ENCODE measurements at places on chromosomes 4 and X.

GRCh38 chr4:138049355-138049754 is 192.8 kb downstream of the SLC7A11 start:
- no peak for DNase-seq

DNA sequence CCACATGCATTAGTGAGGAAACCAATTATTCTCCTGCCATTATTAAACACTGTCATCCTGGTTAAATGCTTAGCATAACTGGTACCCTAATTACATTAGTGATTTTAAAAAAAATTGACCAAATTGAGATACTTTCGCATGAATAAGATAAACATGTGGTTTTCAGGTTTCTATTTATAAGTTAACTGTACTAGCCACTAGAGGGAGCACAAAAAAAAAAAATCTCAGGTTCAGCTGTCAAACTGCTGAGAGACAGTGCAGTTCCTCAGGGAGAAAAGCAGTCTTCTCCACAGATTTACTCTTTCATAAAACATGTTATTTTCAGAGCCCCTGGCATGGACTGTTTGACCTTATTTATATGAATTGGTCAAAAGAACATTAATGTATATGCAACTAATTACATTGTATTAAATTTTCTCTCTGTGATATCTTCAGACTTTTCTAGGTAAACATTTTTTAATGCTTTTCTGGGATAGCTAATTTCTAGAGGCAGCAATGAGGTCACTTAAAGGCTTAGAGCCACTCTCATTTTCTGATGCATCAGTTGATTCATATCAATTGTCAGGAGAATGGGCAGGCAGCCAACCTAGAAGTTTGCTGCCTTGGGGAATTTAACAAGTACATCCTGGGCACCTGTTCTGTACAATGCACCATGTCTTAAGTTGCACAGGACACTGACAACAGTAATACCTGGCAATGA is 167.5 kb downstream of the CDS1 start:
- DNase-seq, result peak; percentile 52

- DNase-seq, result no peak
Measured at GRCh38 chrX:20140420-20140819, 1.2 kb downstream of the EIF1AX start.

- DNase-seq, result no peak
Measured at GRCh38 chr4:38117591-38117990, 157.4 kb downstream of the PTTG2 start.

DNA sequence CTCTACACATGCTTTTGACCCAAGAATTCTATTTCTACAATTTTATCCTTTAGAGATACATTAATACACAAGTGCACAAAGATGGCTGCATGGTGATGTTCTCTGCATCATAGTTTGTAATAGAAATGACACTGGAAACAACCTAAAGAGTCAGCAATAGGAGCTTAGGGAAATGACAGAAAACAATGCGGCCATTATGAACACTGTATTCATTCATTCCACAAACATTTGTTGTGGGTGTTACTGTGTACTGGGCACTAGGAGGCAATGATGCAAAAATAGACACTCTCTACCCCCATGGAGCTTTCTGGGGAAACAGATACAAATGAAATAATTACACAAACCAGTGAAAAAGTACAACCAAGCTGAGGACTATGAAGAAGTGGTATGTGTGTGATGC is 32.0 kb downstream of the IDS start:
- no peak for DNase-seq

GRCh38 chrX:96394598-96394997 is 290.0 kb upstream of the DIAPH2 start:
- no peak for DNase-seq

- DNase-seq, result no peak
Measured at GRCh38 chr4:45423896-45424295, 697.5 kb upstream of the GNPDA2 start.
